ENCODE measurements at places on chromosomes 12 and 14.

- peak; percentile 25 for DNase-seq
Measured at GRCh38 chr14:76267322-76268046, 108.5 kb upstream of the ESRRB start.

DNA sequence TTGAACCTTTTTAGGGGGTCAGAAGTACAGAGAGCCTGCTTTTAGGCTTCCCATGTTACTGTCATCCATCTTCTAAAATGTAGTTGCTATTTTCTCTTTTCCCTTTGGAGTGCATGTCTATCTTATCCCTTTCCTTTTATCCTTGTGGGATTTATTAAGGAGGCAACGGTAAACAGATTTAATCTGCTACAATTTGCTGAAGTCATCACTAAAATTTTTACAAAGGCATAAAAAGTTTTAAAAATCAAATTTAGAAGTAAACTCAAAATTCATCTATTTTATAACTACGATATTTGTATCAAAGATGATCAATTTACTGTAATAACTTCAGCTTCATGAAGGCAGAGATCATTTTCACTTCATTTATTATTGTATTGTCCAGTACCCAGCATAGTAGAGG is 118.7 kb downstream of the RPS6KA5 start:
- DNase-seq: no peak

GRCh38 chr12:92971859-92972524 is 42.9 kb upstream of the EEA1 start:
- DNase-seq: no peak

DNA sequence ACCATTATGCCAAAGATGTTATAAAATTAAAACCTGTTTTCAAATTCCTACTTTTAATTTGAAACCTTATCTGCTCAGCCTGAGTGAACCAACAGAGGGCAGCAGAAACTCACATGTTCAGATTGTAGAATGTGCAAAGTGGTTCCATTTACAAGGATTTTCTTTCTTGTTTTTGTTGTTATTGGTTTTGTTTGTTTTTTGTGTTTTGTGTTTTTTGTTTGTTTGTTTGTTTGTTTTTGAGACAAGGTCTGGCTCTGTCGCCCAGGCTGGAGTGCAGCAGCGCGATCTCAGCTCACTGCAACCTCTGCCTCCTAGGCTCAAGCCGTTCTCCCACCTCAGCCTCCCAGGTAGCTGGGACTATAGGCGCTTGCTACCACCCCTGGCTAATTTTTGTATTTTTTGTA is 22.8 kb upstream of the GARIN2 start:
- no peak for DNase-seq

- DNase-seq: no peak
Measured at GRCh38 chr12:14261096-14261495, 104.4 kb upstream of the ATF7IP start.
